ENCODE measurements at places on chromosomes 1 and 21. TPM values are rescaled to one million over a fixed set of nuclear protein-coding genes. Genes with fewer than 3 reads are reported as not detected.

The GCSAML gene
- not detected for total RNA-seq

The CYP4Z1 gene
- total RNA-seq: not detected

The KCNJ15 gene
- total RNA-seq: 0.25 TPM

The CCDC27 gene
- not detected for total RNA-seq

The PEX11B gene
- 29.3 TPM for total RNA-seq

The NHLH1 gene
- 0.38 TPM for total RNA-seq

The S100A6 gene
- 3,724 TPM for total RNA-seq

The GART gene
- total RNA-seq: 64.5 TPM

The TMPRSS15 gene
- not detected for total RNA-seq
